ENCODE measurements at places on chromosomes 16 and 17.

- no peak for DNase-seq
Observed at GRCh38 chr17:1546292-1546922, 16.2 kb downstream of the PITPNA start.

GRCh38 chr16:4572715-4573114 is 16.6 kb downstream of the C16orf96 start:
- DNase-seq, result no peak

DNA sequence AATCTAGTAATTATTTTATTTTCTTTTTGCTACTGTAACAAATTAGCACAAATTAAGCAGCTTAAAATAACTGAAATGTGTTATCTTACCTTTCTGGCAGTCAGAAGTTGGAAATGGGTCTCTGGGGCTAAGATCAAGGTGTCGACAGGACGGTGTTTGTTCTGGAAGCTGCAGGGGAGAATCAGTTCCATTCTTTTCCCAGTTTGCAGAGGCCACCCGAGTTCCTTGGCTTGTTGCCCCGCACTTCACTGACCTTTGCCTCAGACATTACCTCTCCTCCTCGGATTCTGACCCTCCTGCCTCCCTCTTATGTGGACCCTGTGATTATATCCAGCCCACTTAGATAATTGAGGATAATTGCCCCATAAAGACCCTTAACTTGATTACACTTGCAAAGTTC is 61.0 kb upstream of the MAF start:
- DNase-seq, result no peak

GRCh38 chr16:77663711-77664110 is 58.6 kb upstream of the NUDT7 start:
- no peak for DNase-seq

DNA sequence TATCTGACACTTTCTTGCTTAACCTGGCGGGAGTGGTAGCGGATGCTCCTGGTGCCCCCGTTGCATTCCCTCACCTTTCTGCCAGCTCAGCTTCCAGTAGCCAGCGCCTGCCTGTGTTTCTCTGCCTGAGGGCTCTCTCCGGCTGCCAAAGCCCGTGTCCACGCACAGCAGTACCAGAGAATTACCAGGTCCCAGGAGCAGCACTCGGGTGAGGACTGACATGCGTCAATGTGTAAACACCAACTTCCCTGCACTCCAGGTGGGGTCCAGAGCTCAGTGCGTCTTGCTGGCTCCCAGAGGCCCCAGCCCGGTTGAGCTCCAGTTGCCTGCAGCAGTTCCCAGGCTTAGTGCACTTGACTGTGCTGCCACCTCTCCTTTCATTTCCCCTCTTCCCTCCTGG is 54.8 kb downstream of the CDH13 start:
- DNase-seq, result no peak

GRCh38 chr17:21378553-21378952 is 2.4 kb downstream of the KCNJ12 start:
- no peak for DNase-seq

DNA sequence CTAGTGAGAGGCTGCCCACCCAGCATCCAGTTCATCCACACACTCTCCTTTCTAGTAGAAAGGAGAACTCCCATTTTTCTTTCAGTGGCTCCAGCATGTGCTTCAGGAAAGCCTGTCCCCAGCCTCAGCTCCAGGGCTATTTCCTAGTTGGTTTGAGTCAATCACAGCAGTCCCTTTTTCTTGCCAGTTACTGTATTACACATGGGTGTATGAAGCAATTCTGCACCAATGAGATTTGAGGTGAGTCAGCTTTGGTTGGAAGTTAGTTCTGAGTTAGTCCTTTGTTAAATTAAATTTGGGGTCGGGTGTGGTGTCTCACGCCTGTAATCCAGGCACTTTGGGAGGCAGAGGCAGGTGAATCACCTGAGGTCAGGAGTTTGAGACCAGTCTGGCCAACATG is 24.8 kb downstream of the RAD51D start:
- DNase-seq, result no peak

GRCh38 chr17:71667661-71668060 is 453.2 kb upstream of the SOX9 start:
- DNase-seq, result no peak

DNA sequence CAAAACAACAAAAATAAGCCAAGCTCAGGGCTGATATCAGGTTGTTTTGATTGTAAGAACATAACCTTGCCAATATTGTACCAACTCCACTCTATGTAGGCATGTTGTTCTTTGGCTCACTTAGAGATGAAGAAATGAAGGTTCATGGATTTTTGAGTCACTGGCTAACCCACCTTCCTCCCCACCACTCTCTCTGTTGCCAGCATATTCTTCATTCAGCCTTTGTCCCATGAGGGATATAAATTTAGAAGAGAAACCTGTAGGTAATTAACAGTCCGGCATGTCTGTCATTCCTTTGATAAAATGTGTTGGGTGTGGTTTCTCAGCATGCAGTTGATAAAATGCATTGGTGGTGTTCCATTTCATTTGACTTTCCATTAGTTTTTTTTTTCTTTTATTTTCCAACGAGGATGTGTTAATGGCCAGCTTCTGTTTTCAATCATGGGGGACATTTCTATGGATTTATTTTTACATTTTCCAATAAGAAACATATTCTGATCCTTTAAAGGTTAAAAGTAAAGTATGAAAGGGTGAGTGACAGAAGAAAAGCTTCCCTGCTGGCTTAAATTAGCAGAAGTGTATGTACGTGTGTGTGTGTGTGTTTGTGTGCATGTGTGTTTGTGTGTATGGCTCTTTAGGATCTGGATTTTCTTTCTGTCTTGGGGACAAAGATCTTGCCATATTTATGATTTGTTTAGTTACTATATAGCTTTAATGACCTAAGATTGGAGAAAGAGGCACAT is 166.2 kb upstream of the KCNJ16 start:
- no peak for DNase-seq

- DNase-seq, result no peak
Observed at GRCh38 chr16:15897834-15898254, 9.4 kb upstream of the CEP20 start.

- no peak for DNase-seq
Observed at GRCh38 chr16:84478172-84478947, 26.1 kb downstream of the MEAK7 start.

- no peak for DNase-seq
Observed at GRCh38 chr17:48551596-48552465, 6.9 kb upstream of the HOXB2 start.

DNA sequence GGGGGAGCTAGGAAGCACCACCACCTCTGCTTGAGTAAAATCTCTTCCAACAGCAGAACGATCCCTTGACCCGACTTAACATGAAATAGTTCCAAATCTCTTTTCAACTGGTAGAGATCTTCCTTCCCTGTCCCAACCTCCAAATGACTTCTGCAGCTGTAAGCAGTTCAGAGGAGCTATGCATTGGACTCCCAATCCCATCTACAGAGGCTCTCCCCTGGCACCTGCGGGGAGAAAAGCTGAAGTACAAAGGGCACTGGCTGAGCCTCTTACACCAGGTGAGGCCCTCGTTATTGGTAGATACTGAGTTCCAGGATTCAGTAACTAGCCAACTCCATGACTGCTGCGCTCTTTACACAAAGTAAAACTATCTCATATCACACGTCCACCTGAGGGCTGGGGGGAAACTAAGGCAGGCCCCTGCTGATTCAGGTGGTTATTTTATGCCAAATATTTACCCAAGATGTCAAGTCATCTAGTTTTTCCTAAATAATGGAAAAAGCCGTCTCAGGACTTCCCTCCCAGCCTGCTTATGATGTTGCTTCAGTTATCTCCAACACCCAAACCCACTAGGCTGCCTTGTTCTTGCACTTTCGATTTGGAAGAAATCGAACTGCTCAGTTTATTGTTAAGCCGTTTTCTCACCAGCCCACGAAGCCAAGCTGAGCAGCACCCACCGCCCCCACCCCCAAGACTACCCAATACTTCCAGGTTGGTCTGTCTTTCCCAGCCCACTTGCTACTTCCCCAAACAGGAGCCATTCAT is 3.2 kb downstream of the ACTG1 start:
- no peak for DNase-seq

- DNase-seq, result no peak
Observed at GRCh38 chr16:2819939-2820835, 3.1 kb downstream of the PRSS21 start.
